ENCODE measurements at places on chromosomes 1 and 21.

GRCh38 chr1:12546771-12547585 lies 71.0 kb downstream of the DHRS3 start:
- peak; percentile 12 for DNase-seq

DNA sequence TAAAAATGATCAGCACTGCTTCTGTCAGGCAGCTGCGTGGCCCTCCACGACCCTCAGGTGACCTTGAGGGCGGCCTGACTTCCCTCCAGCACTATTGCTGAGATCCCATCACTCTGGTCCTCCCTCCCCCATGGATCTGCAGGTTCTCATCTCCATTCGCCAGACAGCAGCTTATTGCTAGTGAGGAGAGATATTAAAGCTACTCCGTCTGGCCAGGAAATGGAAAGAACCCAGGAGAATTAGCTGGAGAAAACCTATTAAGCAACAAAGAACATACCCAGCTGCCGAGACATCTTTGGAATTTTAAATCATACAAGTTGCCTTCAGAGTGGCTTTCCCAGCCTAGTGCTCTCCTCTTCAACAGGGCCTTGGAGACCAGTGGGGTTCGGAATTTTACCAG lies 25.7 kb upstream of the KCNN3 start:
- no peak for DNase-seq

DNA sequence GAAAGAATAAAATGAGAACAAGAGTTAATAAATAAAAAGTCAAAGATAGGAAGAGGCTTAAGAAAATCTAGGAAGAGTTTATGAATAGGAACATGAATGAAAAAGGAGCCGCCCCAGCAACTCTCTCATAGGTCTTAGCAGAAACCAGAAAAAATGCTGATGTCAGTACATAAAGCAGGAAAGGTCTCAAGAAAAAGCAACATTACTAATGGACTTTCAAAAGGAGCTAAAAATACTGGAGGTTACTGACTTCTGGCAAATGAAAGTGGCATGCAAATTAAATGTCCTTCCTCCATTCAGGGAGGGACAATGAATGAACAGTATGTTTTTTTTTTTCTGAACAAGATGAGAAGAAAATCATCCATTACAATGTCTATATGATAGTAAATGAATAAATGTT lies 387.6 kb downstream of the BRINP2 start:
- DNase-seq, result no peak

DNA sequence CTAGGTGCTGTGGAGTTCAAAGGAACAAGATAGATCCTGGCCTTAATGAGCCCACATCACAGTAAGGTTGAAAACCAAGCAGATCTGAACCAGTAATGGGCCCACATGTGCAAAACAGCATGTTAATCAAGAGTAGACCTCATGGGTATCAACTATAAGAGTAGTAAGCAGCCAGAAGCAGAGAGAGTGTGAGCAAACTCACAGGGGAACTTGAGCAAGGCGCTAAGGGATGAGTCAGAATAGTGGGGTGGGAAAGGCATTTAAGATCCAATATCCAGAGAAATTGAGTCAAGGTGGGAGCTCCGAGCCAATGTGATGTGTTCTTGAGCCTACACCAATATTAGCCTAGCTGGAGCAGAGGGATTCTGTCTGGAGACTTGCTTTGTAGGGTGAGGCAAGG lies 52.4 kb upstream of the GJA5 start:
- no peak for DNase-seq

DNA sequence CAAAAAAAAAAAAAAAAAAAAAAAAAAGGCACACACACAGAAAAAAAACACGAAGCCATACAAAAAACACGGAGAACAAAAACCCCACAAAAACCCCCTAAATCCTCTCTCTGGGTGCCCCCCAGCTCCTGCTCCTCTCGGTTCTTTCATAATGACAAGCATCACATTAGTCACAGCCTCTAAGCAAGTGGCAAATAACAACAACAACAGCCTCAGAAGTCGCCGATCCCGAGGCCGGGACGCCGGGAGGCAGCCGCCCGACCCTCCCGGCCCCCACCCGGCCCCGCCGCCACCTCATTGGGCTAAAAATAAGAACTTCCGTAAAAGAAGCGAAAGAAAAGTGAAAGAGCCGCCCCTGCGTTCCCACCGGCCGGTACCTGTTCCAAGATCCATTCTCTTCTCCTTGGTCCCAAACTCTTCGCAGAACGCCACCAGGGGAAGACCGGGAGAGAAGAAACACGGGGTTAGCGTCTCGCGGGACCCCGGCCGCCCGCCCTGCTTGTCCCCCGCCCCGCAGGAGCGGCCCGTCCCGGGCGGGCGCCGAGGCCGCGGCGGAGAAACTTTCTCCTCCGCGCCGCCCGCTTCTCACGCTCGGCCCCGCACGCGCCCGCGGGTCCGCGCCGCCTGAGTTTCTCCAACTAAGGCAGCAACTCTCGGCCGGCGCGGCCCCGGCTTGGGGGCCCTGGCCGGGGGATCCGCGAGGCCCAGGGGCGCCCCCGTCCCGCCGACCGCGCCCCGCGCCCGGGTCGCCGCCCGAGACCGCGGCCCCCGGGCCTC lies 102.8 kb downstream of the CASZ1 start:
- peak; percentile 54 for DNase-seq

DNA sequence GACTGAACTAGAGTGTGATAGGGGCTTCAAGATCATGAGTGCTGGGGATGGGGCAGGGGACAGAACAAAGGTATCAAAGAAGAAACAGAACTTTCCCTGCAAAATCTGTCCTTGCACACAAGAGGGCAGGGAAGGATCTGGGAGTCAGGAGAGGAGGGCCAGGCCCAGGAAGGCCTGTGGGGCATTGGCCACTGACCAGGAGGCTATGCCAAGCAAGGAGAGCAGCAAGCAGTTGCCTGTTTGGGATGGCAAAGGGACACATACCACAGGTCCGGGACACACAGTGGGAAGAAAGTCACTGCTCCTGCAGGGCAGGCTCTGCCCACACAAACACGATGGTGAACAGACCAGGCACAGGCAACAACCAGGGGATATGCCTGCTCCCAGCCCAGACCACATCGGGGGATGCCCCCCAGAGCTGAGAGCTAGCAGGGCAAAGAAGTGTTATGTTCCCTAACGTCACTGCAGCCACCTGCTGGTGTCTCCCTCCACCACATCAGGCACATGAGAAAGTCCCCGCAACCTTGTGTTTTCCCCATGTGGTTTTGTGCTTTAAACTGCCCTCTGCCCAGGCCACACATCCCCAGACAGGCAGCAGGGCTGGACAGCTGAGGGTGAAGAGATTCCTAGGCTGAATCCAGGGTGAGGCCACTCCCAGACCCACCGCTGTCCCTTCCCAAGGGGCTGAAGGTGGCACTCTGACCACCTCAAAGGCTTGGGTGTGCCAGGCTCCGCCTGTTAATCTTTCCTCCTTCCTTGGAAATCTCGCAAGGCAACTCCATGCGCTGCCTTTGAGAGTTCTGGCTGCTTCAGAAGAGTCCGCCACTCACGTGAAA lies 53.6 kb downstream of the KIF21B start:
- DNase-seq, result no peak

GRCh38 chr1:156499842-156500542 lies 583 bp downstream of the MEF2D start:
- no peak for DNase-seq

DNA sequence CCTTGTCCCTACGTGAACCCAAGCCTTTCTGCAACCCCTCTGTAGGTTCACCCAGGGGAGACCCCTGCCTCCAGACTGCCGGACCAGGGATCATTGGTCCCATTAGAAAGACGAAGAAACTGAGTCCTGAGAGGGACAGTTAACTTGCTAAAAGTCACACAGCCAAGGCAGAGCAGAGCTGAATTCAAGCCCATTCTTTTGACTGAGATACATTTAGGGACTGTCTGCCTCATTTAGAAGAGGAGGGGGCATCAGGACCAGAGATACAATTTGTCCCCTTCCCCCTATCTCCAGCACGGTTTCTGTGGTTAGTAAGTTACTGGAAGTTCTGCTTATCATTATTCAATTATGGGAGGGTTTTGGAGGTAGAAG lies 19.1 kb downstream of the KCNQ4 start:
- DNase-seq, result no peak

DNA sequence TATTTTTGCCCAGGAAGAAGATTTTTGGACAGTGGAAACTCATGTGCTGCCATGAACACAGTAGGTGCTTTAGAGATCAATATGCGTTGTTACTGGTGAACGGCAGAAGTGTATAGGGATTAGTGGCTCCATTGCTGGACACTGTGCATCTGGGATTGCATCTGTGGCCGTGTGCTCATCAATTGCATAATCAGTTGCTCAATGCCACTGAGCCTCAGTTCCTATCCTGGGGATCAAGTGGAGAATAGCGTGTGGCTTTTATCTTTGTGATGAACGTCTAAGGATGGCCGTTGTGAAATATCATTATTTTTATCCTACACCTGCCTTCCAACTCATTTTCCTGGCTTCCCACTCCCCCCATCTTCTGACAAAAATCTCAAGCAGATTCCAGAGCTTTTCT lies 5.4 kb downstream of the TNN start:
- no peak for DNase-seq

DNA sequence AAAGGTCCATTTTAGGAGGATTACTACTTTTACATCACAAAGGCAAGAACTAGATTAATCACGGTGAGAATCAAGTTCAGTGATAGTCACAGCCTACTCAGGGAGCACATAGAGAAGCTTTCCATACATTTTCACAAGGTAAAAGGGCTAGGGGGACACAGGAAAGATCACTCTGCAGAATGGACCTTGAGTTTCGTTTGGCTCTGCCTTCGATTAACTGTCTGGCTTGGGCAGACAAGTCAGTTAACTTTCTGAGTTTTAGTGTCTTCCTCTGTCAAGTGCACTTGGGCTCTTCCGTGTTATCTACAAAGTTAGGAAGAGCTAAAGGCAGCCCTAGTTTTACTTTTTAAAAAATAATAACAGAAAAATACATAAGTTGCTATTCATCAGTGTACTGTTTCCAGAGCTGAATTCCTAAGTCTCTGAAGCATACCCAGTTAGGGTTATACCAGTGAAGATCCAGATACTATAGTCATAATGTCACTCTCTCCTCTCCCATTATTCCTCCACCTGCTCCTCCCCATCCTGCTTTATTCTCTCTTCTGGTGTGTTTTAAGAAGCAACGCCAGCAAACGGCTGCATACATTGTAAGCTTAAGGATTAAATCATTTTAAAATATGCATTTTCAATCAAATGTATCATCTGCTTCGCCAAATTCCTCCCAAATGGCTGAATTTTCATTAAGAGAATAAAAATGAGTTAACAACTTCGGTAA lies 1.7 kb downstream of the CEP170 start:
- DNase-seq, result no peak

- DNase-seq, result peak; percentile 23
Measured at GRCh38 chr21:29195981-29196669, 65.7 kb downstream of the MAP3K7CL start.

- no peak for DNase-seq
Measured at GRCh38 chr1:24139841-24140425, 3.0 kb downstream of the IL22RA1 start.

- DNase-seq, result no peak
Measured at GRCh38 chr1:185864889-185865517, 130.8 kb downstream of the HMCN1 start.

DNA sequence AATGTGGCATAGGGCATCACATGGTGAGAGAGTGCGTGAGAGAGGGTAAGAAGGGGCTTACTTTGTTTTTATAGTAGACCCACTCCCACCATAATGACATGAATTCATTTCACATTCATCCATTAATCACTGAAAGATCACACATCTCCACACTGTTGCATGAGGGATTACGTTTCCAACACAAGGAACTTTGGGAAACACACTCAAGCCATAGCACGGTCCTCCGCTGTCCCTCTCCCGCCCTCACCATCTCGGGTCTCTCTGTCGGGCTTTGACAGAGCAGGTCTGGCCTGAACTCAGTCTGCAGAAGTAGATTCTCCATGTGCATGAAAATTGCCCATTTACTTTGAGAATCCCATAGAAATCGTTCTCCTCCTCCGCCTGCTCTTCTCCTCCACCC lies 312.2 kb downstream of the MATN1 start:
- DNase-seq, result no peak

- DNase-seq, result no peak
Measured at GRCh38 chr1:185375583-185375982, 58.5 kb upstream of the IVNS1ABP start.

DNA sequence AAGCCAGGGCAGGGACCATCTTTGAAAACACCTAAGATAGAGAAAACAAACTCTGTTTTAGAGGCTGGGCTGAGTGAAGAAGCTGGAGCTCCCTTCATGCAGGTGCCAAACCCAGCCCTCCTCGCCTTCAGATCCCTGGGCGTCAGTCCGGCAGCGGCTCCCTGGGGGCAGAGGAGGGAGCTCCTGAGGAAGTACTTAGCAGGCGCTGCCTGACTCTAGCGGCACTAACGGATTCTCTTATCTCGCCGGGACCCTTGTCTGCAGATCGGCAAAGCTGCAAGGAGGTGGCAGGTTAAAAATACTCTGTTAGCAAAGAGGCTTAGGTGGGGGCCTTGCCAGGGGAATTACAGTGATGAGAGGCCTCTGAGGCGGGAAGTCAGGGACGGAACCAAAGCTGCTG lies 79.6 kb downstream of the PLXNA2 start:
- DNase-seq, result no peak

DNA sequence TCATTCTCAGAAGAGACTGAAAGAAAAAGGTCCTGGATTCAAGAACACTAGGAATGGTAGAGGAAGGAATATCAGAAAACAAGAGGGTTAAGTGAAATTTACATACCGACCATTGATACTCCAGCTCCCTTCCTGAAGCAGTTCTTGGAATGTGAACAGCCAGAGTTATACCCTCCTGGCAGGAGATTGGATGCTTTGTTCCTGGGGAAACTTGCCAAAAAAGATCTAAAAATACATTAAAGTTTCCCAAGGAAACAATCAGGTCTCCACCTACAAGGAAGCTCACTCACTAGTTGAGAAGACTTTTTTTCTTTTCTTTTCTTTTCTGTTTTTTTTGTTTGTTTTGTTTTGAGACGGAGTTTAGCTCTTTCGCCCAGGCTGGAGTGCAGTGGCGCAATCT lies 91.1 kb downstream of the HLX start:
- DNase-seq, result no peak

GRCh38 chr1:156901966-156902915 lies 8.7 kb downstream of the PEAR1 start:
- DNase-seq, result no peak

- DNase-seq, result no peak
Measured at GRCh38 chr1:73576083-73576482, 621.9 kb downstream of the LRRIQ3 start.

DNA sequence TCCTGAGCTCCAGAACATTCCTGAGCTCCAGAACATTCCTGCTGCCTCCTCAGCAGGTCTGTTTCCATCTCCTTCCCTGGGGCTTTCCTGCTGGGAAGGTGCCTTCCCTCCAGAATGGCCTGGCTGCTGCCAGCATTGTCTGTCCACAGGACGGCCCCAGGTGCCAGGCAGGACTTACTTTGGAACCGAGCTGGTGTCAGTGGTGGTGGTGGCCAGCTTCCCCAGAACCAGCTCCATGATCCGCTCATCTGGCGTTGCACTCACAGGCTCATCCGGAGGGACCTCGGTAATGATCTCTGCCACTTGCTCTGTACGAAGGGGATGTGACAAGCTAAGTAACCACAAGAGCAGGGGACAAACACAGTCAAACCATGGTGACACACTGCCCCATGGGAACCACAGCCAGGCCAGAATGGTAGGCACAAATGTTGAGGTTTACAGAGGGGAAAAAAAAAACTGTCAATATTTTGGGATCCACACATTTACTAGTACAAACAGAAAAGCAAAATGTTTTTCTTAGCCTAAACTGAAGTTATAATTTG lies 41.3 kb downstream of the PRDM15 start:
- no peak for DNase-seq

- DNase-seq, result peak; percentile 11
Measured at GRCh38 chr1:73065339-73066041, 783.2 kb upstream of the NEGR1 start.
